ENCODE measurements at places on chromosomes 13 and 19. TPM values are rescaled to one million over a fixed set of nuclear protein-coding genes. Genes with fewer than 3 reads are reported as not detected.

DNA sequence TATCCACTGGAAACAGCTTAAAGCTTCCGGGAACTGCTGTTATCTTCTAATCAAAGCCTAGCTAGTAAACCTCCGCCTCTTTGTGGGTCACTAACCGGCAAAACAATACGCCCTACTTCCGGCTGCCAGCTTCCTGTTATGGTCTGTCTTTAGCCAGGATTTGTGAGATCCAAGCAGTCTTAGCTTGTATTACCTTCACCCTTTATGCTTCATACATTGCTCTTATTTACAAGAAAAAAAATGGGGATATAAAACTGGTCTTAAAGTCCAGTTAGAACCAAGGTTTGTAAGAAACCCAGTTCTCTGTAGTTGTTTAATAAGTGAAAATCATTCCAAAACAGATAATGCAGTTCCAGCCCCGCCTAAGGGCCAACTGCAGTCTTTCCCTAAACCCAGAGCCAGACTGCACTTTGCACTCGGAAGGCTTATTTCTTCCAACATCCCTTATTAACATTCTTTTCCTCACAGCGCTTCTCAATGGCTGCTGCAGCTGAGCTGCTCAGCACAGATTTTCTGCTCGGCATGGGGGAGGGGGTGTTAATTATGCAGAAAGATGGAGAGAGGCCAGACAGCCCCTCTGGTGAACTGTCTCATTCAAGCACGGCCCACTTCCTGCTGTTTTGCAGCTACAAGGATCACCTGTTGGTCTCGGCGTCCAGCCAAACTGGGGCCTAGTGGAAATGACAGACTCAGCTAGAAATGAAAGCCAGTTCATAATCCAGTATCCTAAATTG is 368.4 kb downstream of the KLF12 start:
- DNase-seq = peak; percentile 39

The SH2D3A gene
- 50.3 TPM for total RNA-seq

GRCh38 chr19:48711106-48711662 is 8.3 kb downstream of the MAMSTR start:
- DNase-seq = no peak

DNA sequence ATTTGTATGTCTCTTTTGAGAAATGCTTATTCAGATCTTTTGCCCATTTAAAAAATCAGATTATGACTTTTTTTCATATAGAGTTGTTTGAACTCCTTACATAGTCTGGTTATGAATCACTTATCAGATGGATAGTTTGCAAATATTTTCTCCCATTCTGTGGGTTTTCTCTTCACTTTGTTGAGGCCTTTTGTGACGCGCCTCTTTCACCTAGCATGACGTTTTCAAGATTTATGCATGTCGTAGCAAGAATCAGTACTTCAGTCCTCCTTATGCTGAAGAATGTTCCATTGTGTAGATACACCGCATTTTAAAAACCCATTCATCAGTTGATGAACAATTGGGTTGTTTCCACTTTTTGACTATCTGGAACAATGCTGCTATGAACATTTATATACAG is 13.4 kb downstream of the PABPC3 start:
- no peak for DNase-seq

- no peak for DNase-seq
Observed at GRCh38 chr13:26964278-26965250, 204.0 kb upstream of the GPR12 start.

DNA sequence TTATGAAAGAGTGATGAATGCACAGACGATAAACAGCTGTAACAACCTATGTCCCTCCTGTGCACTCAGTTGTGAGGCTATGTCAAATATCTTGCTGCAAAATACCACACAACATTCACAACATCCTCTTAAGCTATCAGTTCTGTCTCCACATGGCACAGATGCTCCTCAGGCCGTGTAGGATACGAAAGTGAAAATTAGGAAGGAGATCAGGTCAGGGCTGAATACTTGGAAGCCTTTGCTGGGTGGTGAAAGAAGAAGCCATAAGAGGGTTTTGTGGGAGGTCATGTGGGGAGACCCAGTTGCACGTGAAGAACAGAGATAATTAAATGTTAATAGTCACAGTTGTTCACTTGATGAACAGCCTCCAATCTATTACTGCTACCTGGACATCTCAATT is 58.9 kb downstream of the RXFP2 start:
- DNase-seq = no peak

The LIM2 gene
- not detected for total RNA-seq

GRCh38 chr19:11067356-11068113 is 21.7 kb upstream of the LDLR start:
- DNase-seq = no peak

GRCh38 chr13:66933994-66934393 is 296.1 kb downstream of the PCDH9 start:
- no peak for DNase-seq
